ENCODE measurements at places on chromosomes 16 and 17.

- no peak for DNase-seq
Observed at GRCh38 chr17:46270032-46270431, 24.9 kb upstream of the LRRC37A start.

DNA sequence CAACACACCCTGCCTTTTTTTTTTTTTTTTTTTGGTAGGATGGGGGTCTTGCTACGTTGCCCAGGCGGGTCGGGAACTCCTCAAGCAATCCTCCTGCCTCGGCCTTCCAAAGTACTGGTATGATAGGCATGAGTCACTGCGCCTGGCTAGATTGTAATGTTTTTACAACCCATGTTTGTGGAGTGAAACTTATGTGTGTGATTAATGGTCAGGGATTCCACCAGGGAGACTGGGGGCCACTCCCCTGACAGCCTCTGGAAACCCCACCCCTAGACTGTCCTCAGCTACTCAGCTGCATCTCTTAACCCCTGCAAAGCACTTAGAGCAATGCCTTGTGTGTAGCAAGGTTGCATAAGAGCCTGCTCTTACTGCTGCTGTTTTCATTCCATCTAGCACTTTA, 220.5 kb downstream of the PARN start:
- DNase-seq = peak; percentile 98

DNA sequence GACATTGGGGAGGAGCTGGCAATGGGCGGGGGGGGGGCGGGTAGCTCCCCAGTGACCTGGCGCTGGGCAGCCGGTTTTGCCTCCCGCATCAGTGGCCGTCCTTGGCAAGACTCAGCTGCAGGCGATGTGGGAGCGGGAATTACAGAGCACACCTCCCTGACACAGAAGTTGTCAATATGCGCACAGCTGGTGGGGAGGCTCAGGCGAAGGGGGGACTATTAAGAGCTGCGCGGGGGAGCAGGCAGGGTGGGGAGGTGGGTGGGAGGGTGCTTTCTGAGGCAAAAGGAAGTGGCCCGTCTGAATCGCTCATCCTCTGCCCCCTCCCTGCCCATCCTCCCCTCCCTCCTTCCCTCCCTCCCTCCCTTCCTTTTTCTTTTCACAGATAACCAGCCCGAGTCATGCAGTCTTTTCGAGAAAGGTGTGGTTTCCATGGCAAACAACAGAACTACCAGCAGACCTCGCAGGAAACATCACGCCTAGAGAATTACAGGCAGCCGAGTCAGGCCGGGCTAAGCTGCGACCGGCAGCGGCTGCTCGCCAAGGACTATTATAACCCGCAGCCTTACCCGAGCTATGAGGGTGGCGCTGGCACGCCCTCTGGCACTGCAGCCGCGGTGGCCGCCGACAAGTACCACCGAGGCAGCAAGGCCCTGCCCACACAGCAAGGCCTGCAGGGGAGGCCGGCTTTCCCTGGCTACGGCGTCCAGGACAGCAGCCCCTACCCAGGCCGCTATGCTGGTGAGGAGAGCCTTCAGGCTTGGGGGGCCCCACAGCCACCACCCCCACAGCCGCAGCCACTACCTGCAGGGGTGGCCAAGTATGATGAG, 44.0 kb downstream of the SREBF1 start:
- peak; percentile 83 for DNase-seq

DNA sequence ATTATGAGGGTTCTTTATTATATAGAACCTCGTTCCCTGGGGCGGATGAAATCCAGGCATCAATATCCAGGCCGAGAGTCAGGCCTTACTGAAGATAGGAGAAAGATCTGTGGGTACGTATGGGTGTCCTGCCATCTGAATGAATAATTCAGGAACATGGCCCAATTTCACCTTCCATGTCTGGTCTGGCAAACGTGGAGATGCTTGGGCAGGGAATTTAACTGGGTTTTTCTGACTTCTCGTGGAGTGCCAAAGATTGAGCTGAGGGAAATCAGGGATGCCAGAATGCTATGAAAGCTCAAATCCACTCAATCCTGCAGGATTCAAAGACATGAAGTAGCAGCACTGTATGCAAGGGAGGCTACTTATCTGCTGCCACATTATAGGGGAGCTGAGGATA, 302.8 kb downstream of the SLC39A11 start:
- no peak for DNase-seq

GRCh38 chr17:21463779-21464407, 87.7 kb downstream of the KCNJ12 start:
- peak; percentile 5 for DNase-seq

- no peak for DNase-seq
Observed at GRCh38 chr17:39969375-39969774, 6.6 kb downstream of the GSDMA start.

All from fibroblast of villous mesenchyme (primary cell).